ENCODE measurements at places on chromosomes 11 and 22.

- no peak overlapping the region for H3K27ac ChIP-seq
- no peaks in the 10 kb centered on the region for H3K27me3 ChIP-seq
- no peaks in the 10 kb centered on the region for H3K36me3 ChIP-seq
- no peak overlapping the region for H3K4me3 ChIP-seq
Observed at GRCh38 chr11:66363805-66364535, 7.6 kb downstream of the SLC29A2 start.

GRCh38 chr11:79055856-79056631, 384.8 kb downstream of the TENM4 start:
- H3K4me3 ChIP-seq, result no peak overlapping the region
- H3K4me1 ChIP-seq, result no peaks in the 10 kb centered on the region
- DNase-seq, result no peak
- H3K27ac ChIP-seq, result no peak overlapping the region
- H3K36me3 ChIP-seq, result no peaks in the 10 kb centered on the region

GRCh38 chr11:67548555-67549110, 25.4 kb upstream of the CABP2 start:
- no peaks in the 10 kb centered on the region for H3K4me1 ChIP-seq
- no peak for DNase-seq
- H3K4me3 ChIP-seq, result no peak overlapping the region
- no peaks in the 10 kb centered on the region for H3K27me3 ChIP-seq
- no peak overlapping the region for H3K27ac ChIP-seq
- no peaks in the 10 kb centered on the region for H3K36me3 ChIP-seq

DNA sequence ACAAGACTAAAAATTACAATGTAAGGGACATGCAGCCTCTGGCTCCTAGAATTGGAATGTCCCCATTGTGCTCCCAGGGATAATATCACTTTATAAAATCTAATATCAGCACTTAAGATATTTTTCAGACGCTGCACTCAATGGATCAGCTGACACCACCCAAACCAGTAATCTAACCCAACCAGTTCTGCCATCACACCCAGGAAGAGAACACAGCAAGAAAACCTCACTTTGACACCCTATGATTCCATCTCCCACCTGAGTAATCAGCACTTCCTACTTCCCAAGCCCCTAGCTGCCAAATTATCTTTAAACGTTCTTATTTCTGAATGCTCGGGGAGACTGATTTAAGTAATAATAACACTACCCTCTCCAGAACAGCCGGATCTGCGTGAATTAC, 2.6 kb downstream of the CASP4 start:
- DNase-seq, result no peak
- no peaks in the 10 kb centered on the region for H3K27me3 ChIP-seq
- H3K4me3 ChIP-seq, result no peak overlapping the region
- no peaks in the 10 kb centered on the region for H3K36me3 ChIP-seq
- H3K4me1 ChIP-seq, result peaks cover 66% of the 10 kb centered on the region

- peaks cover 39% of the 10 kb centered on the region for H3K4me1 ChIP-seq
- no peak for DNase-seq
- peak overlapping the region; percentile 94 for H3K4me3 ChIP-seq
- H3K36me3 ChIP-seq, result peaks cover 28% of the 10 kb centered on the region
- H3K27me3 ChIP-seq, result no peaks in the 10 kb centered on the region
Observed at GRCh38 chr11:17076517-17077239, 789 bp downstream of the RPS13 start.

GRCh38 chr22:37887584-37888378, 18.3 kb upstream of the MICALL1 start:
- no peak for DNase-seq
- no peak overlapping the region for H3K27ac ChIP-seq
- H3K36me3 ChIP-seq, result peaks cover 40% of the 10 kb centered on the region
- H3K4me3 ChIP-seq, result no peak overlapping the region

GRCh38 chr11:10925149-10925926, 67.5 kb upstream of the ZBED5 start:
- H3K27ac ChIP-seq, result no peak overlapping the region
- DNase-seq, result no peak
- peaks cover 2% of the 10 kb centered on the region for H3K27me3 ChIP-seq
- peaks cover 2% of the 10 kb centered on the region for H3K4me1 ChIP-seq

DNA sequence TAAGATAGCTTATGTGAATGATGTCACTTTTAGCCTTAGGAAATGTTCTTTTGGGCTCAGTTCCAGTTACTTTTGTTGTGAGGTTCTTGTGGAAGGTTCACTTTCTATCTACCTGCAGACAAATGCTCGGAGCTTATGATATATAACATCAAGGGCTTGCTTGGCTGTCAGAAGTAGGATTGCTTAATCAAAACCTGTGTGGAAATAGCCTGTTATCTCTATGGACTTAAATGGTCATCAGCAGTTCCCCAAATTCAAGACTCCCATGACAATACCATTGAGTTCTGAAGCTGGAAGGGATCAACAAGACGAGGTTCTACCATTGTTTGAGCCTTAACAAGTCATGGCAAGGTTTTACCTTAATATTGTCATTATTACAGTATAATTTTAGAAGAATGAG, 43.8 kb downstream of the FLI1 start:
- peaks cover 99% of the 10 kb centered on the region for H3K4me1 ChIP-seq
- no peak for DNase-seq
- no peak overlapping the region for H3K4me3 ChIP-seq
- no peaks in the 10 kb centered on the region for H3K27me3 ChIP-seq

- H3K27me3 ChIP-seq, result no peaks in the 10 kb centered on the region
- no peak overlapping the region for H3K27ac ChIP-seq
- no peaks in the 10 kb centered on the region for H3K4me1 ChIP-seq
- no peaks in the 10 kb centered on the region for H3K36me3 ChIP-seq
- peak; percentile 4 for DNase-seq
- H3K4me3 ChIP-seq, result no peak overlapping the region
Observed at GRCh38 chr11:114738954-114739353, 60.6 kb downstream of the NXPE2 start.

DNA sequence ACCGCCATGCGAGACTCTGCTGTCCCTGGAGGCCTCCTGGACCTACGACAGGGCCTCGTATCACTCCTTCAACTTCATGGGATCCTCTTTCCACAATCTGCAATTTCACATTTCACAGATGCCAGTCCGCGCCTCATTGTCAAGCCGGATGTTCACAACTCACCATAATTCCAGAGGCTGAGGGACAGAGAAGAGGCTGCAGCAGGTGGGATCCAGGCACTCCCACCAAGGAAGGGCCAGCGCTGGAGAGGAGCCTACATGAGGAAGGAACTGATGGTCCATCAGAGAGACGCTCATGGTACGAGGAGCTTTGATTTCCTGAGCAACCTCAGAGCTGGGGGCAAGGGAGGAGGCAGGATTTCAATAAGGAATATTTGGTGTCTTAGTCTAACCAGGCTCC, 495.0 kb downstream of the BRD1 start:
- H3K27ac ChIP-seq, result no peak overlapping the region
- no peak for DNase-seq
- H3K36me3 ChIP-seq, result no peaks in the 10 kb centered on the region

Measured in CD4-positive, alpha-beta memory T cell (primary cell).